Natural killer cell treated with Interleukin-12 subunit alpha and Interleukin-12 subunit beta and Interleukin-15 and Interleukin-18, amount 100 ng/mL, for 72 hours (primary cell): ENCODE measurements at places on chromosomes 7 and 10.
A peak's percentile ranks its signal among the peaks of the same experiment; 100 is the strongest.

GRCh38 chr7:6554848-6555247, 3.6 kb upstream of the GRID2IP start:
- no peak for DNase-seq

DNA sequence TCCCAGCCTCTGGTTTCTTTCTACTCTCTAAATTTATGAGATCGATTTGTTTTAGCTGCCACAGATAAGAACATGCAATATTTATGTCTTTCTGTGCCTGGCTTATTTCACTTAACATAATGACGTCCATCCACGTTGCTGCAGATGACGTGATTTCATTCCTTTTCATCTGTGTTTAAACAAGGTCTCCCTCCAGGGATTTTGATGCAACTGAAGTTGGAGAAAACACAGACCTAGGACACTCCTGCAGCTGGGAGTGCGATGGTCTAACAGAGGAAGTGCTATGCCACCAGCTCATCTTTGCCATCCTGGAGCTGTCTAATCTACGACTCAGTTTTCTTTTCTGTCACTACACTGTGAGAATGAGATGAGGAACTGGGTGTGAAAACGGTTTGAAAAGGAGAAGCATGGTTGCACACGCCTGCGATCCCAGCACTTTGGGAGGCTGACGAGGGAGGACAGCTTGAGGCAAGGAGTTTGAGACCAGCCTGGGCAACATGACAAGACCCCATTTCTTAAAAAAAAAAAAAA, 1.5 kb upstream of the KCTD7 start:
- peak; percentile 62 for DNase-seq

DNA sequence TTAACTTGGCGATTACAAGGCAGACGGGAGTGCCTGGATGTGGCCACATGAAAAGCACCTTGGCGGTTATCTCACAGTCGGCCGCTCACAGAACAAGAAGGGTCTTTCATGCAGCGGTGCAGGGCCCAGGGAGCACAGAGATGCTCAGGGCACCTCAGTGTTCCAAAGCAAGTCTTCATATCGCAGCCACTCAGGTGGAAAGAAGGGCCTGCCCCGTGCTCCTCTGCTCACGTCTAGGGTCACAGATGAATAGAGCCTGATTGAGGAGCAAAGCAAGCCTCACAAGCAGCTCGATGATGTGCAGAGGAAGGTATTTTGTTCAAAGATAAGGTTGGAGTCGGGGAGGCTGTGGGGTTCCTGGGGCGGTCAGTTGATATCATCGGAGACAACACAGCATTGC, 297.8 kb downstream of the WDR11 start:
- DNase-seq, result no peak

DNA sequence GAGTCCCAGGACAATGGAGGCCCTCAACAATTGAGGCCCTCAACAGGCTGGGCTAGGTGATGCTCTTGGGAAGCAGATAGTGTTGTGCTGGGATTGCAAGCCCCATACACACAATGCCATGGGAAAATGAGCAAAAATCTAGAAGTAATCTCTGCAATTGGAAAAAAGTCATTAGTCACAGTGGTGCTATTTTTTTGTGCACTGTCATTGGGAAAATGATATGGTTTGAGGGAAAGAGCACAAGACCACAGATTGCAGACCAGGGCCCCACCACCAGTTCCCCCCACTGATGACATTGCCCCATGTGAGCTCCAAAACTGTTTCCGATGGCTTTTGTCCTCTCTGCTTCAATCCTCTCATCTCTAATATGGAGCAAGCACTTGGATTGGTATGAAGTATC, 1.9 kb downstream of the KCTD7 start:
- no peak for DNase-seq
